ENCODE measurements at places on chromosomes 2 and 18. TPM values are rescaled to one million over a fixed set of nuclear protein-coding genes. Genes with fewer than 3 reads are reported as not detected.

GRCh38 chr2:72003796-72004195 lies 143.9 kb downstream of the CYP26B1 start:
- H3K27ac ChIP-seq = no peak overlapping the region
- no peak overlapping the region for H3K4me3 ChIP-seq
- H3K36me3 ChIP-seq = no peaks in the 10 kb centered on the region
- peak; percentile 53 for DNase-seq
- no peaks in the 10 kb centered on the region for H3K27me3 ChIP-seq

GRCh38 chr2:238869293-238870124 lies 21.6 kb downstream of the TWIST2 start:
- DNase-seq = no peak
- H3K4me1 ChIP-seq = no peaks in the 10 kb centered on the region
- no peaks in the 10 kb centered on the region for H3K36me3 ChIP-seq
- H3K27ac ChIP-seq = no peak overlapping the region

The CREG2 gene
- total RNA-seq = 0.69 TPM

- no peaks in the 10 kb centered on the region for H3K27me3 ChIP-seq
- no peak for DNase-seq
- no peak overlapping the region for H3K4me3 ChIP-seq
- no peak overlapping the region for H3K27ac ChIP-seq
- no peaks in the 10 kb centered on the region for H3K4me1 ChIP-seq
Observed at GRCh38 chr2:186042207-186043028, 303.8 kb downstream of the FSIP2 start.

The AMER3 gene
- not detected for total RNA-seq

GRCh38 chr2:66489436-66489835 lies 54.5 kb downstream of the MEIS1 start:
- peaks cover 4% of the 10 kb centered on the region for H3K36me3 ChIP-seq
- DNase-seq = no peak
- no peak overlapping the region for H3K27ac ChIP-seq
- no peaks in the 10 kb centered on the region for H3K27me3 ChIP-seq
- no peak overlapping the region for H3K4me3 ChIP-seq

The MRPL33 gene
- 107 TPM for total RNA-seq

The STRN gene
- 42.7 TPM for total RNA-seq

The NAT8 gene
- 94.4 TPM for total RNA-seq

The SATB2 gene
- 17.5 TPM for total RNA-seq

The SNORC gene
- total RNA-seq = 2.7 TPM

The SPATS2L gene
- total RNA-seq = 166 TPM

The CKAP2L gene
- 0.88 TPM for total RNA-seq

The SERPINB2 gene
- total RNA-seq = not detected

The EPB41L3 gene
- 44.6 TPM for total RNA-seq

GRCh38 chr18:32201948-32202672 lies 12.3 kb downstream of the MEP1B start:
- H3K36me3 ChIP-seq = no peaks in the 10 kb centered on the region
- no peak overlapping the region for H3K4me3 ChIP-seq
- no peak for DNase-seq

The NLRC4 gene
- total RNA-seq = 2.3 TPM

DNA sequence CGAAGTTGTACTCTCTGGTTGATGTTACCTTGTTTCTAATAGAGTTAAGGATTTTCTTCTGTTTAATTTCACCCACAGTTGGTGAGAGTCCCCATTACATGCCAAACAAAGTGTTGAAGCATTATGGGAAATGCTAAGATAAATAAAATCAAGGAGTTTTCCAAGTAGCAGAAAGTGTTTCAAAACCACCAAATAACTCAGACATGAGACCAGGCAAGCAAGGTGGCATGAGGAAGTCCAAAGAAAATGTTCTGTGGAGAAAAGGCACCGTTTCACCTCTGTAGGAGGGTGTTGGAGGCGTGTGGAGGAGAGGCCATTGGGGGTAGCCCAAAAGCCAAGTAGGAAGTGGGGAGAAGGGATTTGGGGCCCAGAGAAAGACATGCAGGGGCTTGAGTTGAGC lies 8.7 kb downstream of the CFAP221 start:
- no peaks in the 10 kb centered on the region for H3K27me3 ChIP-seq
- H3K4me1 ChIP-seq = no peaks in the 10 kb centered on the region
- no peak overlapping the region for H3K4me3 ChIP-seq
- H3K27ac ChIP-seq = no peak overlapping the region
- no peak for DNase-seq
- H3K36me3 ChIP-seq = no peaks in the 10 kb centered on the region

DNA sequence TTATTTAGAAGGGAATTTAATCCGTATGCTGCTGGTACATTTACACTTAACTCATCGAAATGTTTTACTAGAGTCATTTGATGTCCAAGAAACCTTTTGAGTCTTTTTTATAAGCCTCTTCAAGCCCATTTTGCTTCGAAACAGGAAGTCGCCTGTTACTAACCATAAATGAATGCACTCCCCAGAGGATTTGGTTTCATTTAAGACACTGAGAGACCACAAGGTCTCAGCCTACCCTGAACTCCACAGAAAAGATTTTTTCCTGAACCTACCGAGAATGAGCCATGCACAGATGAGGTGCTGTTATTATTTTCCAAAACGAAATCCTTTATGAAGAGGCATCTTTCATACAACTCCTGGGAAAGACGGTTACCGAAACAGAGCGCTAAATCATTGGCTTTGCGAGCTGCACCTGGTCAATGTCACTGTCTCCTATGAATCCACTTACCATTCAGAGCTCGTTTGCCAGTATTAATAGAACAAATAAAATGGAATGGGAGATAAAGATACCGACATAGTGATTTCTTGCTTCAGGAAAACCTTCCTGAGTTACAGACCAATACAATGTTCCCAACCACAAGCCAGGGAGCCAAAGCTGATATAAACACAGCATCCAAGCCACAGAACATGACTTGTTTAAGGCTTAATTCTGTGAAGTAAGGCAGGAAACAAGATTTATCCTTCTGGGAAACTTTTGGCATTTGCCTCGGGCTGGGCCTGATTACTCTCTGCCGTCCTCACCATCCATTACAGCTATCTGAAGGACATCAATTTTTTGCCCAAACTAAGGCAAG lies 382.1 kb downstream of the OSR1 start:
- H3K36me3 ChIP-seq = no peaks in the 10 kb centered on the region
- no peaks in the 10 kb centered on the region for H3K27me3 ChIP-seq
- no peak overlapping the region for H3K27ac ChIP-seq

DNA sequence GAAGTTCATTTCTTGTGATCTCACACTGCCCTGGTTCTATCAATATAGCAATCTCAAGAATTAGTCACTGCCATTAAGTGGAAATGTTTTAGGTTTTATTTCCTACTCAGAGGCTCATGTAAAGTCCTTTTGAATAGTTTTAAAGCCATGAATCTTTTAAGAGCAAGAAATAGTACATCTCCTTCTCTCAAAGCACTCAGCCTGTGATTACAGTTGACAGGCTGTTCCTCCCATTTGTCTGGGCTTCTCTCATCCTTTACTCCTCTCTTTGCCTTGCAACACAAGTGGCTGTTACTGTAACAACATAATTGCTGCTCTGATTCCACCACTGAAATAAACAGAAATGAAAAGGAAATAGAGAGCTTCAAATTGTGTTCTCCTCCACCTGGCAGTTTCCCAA lies 18.4 kb downstream of the GRP start:
- no peak for DNase-seq
- no peak overlapping the region for H3K27ac ChIP-seq
- H3K27me3 ChIP-seq = no peaks in the 10 kb centered on the region
- H3K4me1 ChIP-seq = no peaks in the 10 kb centered on the region
- no peaks in the 10 kb centered on the region for H3K36me3 ChIP-seq

The RNF138 gene
- total RNA-seq = 30.6 TPM

The CNTNAP5 gene
- total RNA-seq = 0.50 TPM

The RAD51AP2 gene
- not detected for total RNA-seq

DNA sequence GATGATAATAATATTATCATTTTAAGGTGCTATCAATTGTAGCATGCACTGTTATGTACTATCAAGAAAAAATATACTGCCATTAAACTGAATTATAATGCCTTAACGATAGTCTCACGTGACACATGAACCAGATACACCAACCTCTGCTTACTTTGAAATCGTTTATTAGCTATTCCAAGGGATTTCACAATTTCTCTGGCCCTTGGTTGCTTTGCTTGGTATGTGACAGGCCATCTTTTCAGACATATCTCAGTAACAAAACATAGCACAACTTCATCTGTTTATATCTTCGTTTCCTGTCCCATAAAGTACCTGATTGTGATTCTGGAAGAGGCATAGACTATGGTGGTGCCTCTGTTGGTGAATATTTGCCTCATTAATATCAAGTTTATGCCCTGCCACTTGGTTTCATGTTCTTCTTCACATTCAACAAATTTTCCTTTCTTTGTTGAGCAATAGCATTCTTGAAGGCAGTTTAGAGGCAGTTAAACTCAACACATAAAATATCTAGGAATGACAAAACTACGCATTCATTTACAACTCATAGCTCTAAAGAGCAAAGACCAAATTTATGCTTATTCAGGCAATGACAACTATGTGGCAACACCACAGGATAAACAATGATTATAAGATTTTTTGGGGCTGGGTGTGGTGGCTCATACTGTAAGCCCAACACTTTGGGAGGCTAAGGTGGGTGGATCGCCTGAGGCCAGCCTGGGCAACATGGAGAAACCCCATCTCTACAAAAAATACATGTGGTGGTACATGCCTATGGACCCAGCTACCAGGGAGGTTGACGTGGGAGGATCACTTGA lies 84.3 kb downstream of the MCFD2 start:
- no peak for DNase-seq
- H3K4me1 ChIP-seq = no peaks in the 10 kb centered on the region
- no peak overlapping the region for H3K4me3 ChIP-seq

- no peak overlapping the region for H3K4me3 ChIP-seq
- no peaks in the 10 kb centered on the region for H3K4me1 ChIP-seq
- no peak for DNase-seq
- no peaks in the 10 kb centered on the region for H3K36me3 ChIP-seq
Observed at GRCh38 chr2:7701791-7702190, 784.6 kb downstream of the RNF144A start.

DNA sequence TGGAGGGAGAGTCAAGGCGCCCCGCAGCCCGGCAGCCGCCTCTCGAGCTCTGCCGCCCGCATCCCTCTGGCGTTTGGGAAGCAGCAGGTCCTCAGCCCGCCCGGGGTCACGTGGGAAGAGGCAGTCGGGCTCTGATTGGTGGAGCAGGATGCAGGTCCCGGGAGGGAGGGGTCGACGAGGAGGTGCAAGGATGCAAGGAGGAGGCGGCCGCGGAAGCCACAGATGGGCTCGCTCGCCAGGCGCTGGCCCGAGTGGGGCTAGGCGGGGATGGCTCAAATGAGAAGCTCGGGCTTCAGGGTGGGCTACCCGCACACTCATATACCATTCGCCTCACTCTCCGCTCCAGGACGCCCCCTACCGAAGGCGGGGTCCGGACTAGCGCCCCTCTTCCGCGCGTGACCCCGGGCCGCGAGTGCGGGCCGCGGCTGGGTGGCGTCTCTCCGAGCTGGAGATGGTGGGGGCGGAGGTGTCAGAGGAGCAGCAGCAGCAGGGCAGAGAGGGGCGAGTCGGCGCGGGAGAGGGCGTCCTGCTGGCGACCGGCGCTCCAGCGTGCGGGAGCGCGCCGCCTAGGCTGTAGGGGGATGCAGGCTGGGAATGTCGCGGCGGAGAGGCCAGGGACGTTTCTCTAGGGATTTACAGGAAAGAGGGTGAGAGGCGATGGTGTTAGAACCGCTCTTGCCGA lies at the start of gene TMEFF2:
Gene TMEFF2, minus strand, starts transcription at position 68 of the 682 bp plus-strand sequence. CDS start 409 bp downstream, outside the sequence.
- H3K4me3 ChIP-seq = peak within 1 kb of the TSS; percentile 47
- no peak within 1 kb of the TSS for H3K27ac ChIP-seq
- H3K27me3 ChIP-seq = peaks cover 35% of the 10 kb centered on the region
- H3K4me1 ChIP-seq = peaks cover 19% of the 10 kb centered on the region

DNA sequence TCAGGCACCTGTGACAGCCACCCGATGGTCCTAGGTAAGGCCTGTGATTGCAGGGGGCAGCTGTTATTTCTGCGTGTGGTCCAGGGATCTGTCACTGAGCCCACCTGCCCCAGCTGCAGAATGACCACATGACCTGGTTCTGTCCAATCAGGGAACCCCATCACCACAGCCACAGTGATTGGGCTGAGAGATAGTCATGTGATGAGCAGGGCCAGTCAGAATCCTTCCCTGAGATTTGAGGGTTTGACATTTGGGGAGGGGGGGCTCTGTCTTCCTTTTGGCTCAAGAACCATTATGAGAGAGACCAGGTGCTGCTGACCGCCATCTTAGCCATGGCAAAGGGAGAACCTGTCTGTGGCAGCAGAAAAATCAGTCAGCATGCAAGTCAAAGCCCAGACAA lies 147.2 kb downstream of the SMAD7 start:
- no peaks in the 10 kb centered on the region for H3K27me3 ChIP-seq
- peak overlapping the region; percentile 75 for H3K27ac ChIP-seq
- no peak overlapping the region for H3K4me3 ChIP-seq
- peak; percentile 35 for DNase-seq
- H3K36me3 ChIP-seq = no peaks in the 10 kb centered on the region

DNA sequence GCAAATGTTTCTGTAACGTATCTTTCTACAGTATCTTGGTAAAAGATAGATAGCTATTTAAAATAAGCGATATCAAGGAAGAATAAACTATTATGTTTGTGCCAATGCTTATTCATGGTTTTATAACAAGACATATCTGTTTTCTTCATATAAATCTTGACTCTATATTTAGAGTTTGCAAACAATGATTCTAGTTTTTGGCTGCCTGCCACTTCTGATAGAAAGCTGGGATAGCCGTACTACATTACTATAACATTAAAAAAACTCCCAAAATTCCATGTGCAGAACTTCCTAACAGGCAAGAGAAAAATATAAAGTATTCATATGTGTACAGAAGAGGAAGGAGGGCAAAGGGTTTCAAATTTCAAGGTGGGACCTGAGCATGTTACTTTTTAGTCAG lies 985.0 kb downstream of the BCL11A start:
- peak; percentile 42 for DNase-seq
- H3K4me3 ChIP-seq = no peak overlapping the region
- H3K4me1 ChIP-seq = no peaks in the 10 kb centered on the region
- H3K36me3 ChIP-seq = no peaks in the 10 kb centered on the region
- H3K27me3 ChIP-seq = no peaks in the 10 kb centered on the region

The ANKRD30B gene
- not detected for total RNA-seq
